NCI-H460 (cell line): ENCODE measurements at places on chromosomes 7 and 10. TPM values are rescaled to one million over a fixed set of nuclear protein-coding genes. Genes with fewer than 3 reads are reported as not detected.

The RBP3 gene
- not detected in 2 replicates for total RNA-seq

The MYH16 gene
- total RNA-seq = not detected in 2 replicates

The PNLIPRP1 gene
- total RNA-seq = not detected in 2 replicates

The ZNF804B gene
- total RNA-seq = not detected in 2 replicates

The CALHM3 gene
- not detected in 2 replicates for total RNA-seq

The DENND2A gene
- 0.02 and 0.09 TPM in 2 replicates for total RNA-seq

GRCh38 chr10:31921031-31921430 lies 7.6 kb downstream of the ARHGAP12 start:
- no peak for DNase-seq

GRCh38 chr10:33706746-33707145 lies 372.3 kb upstream of the NRP1 start:
- DNase-seq = no peak

- no peak for DNase-seq
These were observed 192.5 kb upstream of the POT1 start for GRCh38 chr7:125122173-125122572.

DNA sequence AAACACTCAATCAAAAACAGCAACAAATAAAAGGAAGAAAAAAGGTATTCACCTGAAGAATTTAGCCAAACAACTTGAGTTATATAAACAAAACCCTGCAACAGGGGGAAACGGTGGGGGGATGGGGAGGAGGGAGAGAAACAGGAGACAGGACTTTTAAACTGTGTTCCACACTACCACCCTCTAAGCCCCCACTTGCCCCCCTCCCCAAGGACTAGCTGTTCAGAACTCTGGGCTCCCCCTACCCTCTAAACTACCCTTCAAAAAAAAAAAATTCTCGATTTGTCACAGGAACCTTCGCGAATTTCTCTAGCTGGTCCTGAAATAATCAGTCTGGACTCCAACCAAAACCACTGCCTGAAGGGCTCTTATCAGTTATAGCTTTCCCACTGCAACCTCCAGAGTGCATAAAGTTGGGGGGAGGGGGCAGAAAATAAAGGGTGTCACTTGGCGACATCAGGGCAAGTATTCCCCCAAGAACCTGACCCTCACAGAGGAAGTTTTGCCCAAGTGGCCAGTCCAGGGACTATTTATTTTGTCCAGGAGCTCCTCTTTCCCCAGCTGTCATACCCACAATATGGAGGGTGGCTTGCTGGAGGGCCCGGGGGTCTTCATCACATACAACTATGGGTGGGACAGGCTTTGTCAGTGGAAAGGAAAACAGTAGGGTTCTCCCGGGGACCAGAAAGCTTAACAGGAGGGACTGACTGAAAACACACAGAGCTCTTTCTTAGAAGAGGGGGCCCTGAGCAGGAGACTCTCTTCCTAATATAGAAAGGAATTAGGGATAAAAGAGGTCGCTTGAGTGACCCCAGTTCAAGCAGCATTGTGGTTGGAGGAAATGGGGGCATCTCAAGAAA lies 1.3 kb downstream of the UBE2H start:
- DNase-seq = no peak

DNA sequence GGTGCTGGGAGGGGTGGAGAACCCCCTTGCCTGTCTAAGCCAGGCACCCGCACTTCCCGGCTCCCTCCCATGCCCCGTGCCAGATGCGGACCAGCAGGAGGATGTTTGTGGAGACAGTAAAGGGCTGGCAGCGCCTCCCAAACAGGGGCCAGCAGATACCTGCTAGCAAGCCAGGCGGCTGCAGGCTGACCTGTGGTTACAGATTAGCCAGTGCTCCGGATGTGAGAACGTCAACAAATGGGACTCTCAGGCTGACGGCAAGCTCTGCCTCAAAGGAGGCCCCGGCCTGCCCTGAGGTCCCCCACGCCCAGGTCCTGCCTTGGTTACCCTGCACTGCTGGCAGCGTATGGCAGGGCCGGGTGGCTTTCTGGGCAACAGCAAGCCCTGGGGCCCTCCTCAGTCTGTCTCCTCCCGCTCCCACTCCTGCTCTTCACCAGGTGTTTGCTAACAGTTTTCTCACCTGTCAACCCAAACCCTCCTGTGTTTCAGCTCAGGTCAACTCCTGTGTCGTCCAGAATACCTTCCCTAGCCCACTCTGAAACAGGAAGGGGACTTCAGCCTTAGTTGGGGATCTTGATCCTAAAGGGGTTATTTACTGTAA lies 85.4 kb downstream of the NEURL1 start:
- no peak for DNase-seq

DNA sequence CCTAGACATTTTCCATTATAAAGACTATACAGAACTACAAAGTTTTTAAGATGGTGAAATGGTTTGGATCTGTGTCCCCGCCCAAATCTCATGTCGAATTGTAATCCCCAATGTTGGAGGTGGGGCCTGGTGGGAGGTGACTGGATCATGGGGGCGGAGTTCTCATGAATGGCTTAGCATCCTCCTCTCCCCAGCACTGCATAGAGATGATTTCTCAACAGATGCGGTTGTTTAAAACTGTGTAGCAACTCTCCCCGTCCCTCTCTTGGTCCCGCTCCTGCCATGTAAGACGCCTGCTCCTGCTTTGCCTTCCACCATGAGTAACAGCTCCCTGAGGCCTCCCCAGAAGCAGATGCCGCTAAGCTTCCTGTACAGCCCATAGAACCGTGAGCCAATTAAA lies 1.6 kb downstream of the FAM133B start:
- DNase-seq = no peak

DNA sequence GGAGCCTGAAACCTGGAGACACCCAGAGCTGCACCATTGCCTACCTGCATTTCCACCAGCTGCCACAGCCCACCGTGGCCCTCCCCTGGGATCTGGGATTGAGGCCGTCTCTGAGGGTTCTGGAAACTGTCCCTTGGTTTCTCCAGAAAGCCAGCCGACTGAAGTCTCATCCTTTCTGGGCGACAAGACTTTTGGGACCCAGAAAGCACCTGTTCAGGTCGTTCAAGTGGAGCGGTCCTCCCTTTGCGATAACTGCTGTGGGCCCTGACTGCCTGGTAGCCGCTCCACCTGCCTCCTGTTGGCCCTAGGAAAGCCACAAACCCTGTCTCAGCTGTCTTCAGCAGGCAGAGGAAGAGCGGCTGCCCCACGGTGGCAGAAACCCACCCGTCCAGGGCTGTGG lies 346.0 kb upstream of the MKI67 start:
- DNase-seq = no peak

DNA sequence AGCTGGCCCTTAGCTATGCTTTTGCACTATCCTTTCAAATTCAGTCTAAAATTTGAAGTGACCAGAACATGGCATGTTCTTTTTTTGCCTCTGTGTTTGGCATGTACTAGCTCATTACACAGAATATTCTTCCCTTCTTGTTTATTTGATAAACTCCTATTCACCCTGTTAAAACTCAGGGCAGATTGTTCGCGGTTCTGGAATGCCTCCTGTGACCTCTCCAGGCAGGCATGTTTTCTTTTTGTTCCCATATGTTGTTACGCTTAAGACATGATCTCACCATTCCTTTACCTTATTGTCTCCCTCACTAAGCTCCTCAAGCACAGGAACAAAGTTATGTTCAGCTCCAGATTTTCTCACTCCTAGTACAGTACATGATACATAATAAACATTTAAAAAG lies 181.7 kb downstream of the CCSER2 start:
- no peak for DNase-seq

DNA sequence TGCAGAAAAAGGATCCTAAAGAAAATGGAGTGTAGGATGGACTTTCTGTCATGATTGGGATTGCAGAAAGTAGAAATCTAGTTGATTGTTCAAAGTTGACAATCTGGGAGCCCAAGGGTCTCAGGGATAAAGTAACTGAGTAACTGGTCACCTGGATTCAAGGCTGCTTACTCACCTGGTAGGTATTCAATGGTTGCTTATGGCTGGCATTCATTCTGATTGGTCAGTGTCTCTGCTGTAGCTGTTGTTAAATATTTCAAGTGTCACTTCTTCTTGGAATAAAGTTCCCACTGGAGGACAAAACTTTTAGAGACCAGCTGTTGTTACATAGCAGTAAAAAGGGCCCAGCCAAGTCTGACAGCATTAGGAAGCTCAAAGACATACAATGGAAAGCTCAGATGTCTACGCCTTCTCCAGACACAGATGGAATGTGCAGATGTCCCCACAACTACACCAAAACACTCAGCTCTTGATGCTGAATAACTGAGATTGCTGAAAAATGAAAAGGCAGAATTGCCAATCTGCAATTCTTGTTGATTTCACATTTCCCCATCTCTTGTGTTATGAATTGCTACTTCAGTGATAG lies 106.9 kb downstream of the ZNF467 start:
- no peak for DNase-seq

DNA sequence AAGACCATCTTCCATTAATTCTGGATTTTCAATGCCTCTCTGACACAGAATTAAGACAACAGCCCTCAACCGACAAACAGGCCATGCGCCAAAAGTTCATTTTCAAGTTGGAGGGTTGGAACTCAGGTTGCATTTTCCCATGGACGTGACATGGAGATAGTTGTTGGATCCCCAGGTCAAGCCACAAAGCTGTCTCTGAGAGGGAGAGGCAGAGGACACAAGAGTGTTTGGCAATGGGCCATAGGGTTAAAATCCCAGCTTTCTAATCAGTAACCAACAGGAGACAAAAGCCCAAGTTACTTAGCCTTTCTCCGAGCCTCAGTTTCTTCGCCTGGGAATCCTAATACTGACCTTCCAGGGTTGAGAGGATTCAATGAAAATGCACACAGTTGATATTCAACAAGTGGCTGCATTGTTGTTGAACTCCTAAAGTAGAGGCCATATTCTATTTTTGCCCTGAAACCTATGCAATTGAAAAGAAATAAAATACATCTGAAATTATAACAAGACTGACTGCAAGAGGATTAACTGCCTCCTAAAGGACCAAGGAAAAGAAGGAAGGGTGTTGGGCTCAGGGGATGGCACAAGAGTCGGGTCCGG lies 44.3 kb downstream of the SORBS1 start:
- DNase-seq = no peak

DNA sequence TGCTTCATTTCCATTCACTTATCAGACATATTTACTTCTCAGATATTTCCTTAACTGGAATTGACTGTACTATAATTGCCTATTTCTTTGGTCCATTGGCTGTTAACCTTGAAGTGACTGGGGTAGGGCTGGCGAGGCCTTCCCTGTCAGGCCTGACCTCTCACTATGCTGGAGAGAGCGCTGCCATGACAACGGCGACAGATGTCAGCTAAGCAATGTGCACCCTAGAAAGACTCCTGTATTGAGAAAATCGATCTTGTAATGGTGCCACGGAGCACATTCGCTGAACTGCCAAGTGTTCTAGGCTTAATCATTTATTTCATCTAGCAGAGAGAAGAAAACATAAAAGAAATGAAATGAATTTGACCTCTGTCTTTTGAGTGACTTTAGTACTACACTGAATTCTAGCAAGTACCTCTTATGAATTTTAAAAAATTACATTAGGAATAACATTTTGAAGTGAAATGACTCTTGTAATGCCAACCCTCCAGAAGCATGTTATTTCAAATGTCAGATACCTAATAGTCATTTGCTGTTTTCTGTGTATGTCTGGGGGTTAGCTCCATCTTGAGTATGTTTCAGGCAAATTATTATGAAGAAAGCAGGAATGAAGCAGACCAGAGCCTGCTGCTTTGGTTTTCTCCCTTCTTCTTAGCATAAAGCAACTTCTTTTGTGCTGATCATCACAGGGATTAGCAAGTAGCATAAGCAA lies 148.0 kb downstream of the SNX10 start:
- DNase-seq = no peak

DNA sequence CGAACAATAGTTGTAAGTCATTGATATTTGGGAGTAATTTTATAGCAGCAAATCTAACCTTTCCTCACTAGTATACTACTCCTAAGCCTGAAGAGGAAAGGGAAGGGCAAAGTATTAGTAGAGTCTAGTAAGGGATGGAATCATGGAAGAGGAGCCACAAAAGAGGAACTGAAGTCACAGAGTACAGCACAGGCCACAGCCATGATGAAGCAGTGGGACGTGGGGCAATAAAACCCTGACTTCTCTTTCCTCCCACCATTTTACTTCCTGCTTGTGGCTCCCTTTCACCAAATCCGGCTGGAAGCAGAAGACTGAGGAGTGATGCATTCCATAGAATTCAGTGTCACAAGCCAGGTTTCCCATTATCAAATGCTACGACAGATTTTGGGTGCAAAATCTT lies 58.7 kb downstream of the CABCOCO1 start:
- DNase-seq = no peak

DNA sequence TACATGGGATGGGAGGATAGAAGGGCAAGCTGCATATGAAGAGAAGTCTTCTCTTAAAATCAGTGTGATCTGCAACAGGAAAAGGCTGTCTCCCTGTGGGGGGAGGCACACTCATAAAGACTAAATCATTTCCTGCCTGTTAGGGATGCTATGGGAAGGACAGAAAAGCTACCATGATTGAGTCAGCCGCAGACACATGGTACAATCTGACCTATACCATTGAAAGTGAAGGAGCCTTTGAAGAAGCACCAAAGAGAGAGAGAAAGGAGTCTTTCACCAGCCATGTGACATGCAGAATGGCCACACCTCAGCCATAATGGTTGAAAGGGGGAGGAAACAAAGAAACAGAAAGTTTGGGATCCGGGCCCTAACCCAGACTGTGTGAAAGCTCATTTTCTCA lies 29.1 kb downstream of the NUDCD3 start:
- DNase-seq = no peak

DNA sequence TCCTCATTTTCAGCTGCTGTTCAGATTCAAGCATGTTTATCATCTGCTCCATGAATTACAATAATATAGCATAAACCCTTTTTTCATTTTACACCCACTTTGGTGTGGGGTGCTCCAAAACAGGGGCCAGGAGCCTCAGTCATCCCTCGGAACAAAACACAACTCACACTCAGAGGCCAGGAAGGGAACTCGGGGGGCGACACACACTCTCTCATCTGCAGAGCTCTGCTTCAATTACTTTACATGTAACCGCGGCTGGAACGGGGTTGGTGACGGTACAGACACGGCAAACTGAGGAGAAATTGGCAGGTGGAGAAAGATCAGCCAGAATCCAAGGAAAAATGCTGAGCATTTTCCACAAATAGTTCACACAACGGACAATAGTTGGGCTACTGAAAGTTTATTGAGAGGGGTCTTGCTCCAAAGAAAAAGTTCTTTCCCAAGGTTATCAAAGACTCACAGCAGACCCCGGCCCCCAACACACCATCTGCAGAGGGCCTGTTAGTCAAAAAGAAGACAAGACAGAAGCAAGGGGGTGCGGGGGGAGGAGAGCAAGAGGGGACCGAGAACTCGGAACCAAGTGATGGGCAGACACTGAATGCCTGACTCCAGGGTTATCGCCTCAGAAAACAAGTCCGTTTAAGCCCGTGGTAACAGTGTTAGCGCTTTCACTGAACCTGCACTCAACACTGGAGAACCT lies 20.5 kb downstream of the DIP2C start:
- DNase-seq = no peak

DNA sequence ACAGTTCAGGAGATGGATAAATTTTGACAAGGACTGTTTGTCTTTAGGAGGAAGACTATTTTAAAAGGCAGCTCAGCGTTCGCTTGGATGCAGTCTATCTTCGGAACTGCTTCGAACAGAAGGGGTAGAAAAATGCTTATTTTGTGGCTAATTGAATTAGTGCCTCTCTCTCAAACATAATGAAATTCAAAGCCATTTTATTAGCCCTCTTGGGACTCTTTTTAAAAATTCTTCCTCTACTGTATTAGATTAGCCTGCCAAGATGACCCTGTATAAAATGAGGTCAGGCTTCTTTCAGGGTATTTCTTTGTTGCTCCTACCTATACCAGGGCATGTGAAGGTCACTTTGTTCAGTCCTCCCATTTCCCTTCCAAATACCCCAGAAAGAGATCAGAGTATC lies 379.2 kb upstream of the NFE2L3 start:
- DNase-seq = no peak
